ENCODE measurements at places on chromosomes 1 and 21.

- DNase-seq = no peak
Measured at GRCh38 chr1:22878626-22879025, 94.0 kb downstream of the LACTBL1 start.

DNA sequence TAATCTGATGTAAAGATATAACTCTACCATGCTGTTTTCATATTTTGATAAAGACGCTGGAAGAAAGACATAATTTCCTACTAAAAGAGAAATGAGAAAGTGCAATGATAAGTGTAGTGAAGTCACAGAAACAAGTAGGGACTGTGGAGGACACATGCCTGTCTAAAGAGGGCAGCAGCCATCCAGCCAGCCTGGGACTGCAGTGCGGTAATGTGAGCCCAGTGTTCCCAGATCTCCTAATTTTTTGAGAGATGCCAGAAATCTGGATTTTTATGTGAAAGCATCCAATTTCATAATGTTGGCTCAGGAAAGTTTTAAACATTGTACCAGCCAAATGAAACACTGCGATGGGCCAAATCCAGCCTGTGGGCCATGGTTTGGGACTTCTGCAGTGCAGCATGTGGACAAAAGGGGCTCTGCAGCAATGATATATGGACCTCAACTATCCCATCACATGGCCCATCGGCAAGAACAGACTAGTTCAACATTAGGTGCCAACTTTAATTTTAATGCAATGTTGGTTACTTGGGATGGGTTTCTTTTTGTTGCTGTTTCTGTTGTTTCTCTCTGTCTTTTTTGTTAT is 329.5 kb downstream of the LTN1 start:
- DNase-seq = no peak

- no peak for DNase-seq
Measured at GRCh38 chr1:66286307-66286706, 247.6 kb upstream of the SGIP1 start.

DNA sequence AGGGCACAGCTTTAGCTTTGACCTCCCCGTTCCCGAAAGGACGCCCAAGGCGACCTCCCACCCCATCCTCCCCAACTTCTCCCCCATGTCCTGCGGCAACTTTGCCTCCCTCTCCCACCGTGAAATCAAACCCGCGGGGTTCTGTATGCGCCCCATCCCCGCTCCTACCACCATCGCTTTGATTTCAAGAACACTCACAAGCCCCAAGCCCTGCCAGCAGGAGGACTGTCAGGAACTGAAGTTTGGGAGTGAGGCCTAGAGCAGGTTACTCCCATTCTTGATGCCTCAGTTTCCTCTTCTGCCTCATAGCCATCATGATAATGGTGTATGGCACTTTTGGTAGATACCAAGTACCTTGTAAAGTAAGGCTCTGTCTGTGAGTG is 2.3 kb downstream of the PTPRU start:
- DNase-seq = no peak

DNA sequence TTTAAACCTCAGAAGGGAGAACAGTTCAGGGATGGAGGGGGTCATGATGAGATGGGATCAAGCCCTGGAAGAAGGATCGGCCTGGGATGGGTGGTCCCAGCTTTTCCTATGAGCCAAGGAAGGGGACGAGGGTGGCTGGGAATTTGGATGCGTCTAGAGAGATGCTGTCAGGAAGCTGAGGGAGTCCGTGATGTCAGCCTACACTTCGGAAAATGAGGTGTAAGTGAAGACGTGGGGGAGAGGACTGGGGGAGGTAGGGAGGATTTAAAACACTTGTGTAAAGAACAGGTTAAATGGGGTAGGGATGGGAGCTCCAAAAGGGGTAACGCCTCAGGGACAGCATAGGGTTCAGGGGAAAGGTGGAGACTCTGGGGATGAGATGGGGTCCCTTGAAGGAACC is 27.5 kb downstream of the DLGAP3 start:
- no peak for DNase-seq

GRCh38 chr1:206737729-206738201 is 32.8 kb upstream of the IL19 start:
- DNase-seq = no peak

- no peak for DNase-seq
Measured at GRCh38 chr1:226372885-226373284, 35.0 kb downstream of the PARP1 start.

DNA sequence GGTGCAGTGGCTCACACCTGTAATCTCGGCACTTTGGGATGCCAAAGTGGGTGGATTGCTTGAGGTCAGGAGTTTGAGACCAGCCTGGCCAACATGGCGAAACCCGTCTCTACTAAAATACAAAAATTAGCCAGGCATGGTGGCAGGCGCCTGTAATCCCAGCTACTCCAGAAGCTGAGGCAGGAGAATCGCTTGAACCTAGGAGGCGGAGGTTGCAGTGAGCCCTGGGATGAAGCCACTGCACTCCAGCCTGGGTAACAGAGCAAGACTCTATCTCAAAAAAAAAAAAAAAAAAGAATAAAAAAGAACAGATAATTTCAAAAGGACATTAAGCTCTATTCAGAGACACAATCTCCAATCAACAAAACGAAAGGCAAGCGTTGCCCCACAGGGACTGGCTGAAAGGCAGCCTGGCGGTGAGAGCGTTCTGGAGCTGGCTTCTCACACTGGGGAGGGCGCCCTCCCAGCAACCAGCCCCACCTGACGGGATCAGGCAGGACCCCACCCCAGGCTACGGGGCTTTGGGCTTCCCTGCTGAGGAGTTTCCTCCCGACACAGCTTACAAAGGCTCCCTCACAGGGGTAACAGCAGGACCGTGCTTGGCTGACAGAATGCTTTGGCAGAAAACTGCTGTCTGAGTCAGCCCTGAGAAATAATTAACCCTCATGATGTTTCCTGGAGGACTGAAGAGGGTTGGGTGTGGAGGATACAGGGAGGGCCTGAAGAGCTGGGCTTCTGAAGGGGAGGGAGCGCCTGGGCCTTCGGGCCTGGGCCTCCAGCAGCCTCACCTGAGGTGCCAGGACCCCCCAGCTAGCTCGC is 31.1 kb upstream of the SRP9 start:
- no peak for DNase-seq

GRCh38 chr21:27388825-27389224 is 421.9 kb upstream of the ADAMTS5 start:
- no peak for DNase-seq

- no peak for DNase-seq
Measured at GRCh38 chr1:14686701-14687100, 88.2 kb downstream of the KAZN start.

DNA sequence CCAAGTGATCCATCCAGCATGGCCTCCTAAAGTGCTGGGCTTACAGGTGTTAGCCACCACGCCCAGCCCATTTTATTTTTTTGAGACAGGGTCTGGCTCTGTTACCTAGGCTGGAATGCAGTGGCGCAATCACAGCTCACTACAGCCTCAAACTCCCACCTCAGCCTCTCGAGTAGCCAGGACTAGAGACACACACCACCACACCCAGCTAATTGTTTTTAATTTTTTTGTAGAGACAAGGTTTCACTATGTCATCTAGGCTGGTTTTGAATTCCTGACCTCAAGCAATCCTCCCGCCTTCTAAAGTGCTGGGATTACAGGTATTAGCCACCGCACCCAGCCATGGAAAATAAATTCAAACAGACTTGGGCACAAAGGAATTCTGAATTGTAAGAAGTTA is 31.9 kb downstream of the PUM1 start:
- no peak for DNase-seq
